ENCODE measurements at places on chromosomes 2 and 18.

- DNase-seq: no peak
Measured at GRCh38 chr2:11705063-11705462, 35.1 kb upstream of the NTSR2 start.

GRCh38 chr18:78246588-78246987 lies 733.0 kb upstream of the SALL3 start:
- no peak for DNase-seq

DNA sequence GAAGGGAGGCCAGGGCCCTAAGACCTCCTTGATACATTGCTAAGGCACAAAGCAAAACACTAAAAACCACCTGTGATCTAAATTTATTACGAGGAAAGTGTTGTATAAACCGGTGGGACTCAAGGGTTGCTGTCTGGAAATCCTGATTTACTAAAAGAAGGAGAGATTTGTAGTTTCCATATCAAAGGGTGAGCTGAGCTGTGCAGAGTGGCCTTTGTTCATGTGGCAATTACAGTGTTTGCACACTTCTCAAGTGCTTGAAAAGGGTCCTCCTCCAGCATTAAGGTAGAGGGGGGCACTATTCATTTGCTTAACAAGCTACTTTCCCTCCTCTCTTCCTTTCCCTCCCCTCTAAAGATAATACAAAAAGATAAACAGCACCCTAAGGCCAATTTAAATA lies 30.5 kb upstream of the ITGA4 start:
- no peak for DNase-seq

DNA sequence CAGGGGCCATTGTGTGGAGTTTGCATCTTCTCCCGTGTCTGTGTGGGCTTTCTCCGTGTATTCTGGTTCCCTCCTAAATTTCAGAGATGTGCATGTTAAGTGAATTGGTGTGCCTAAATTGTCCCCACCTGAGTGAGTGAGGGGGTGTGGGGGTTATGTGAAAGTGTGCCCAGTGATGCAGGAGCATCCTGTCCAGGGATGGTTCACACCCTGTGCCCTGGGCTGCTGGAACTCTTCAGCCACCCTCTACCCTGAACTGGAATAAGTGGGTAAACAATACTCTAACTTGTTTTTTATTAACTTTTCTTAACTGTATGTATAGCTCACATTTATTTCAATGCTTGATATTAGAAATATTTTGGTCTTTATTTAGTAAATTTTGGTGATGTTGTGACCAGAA lies 56.0 kb downstream of the UBE2E3 start:
- no peak for DNase-seq

GRCh38 chr2:133194777-133195335 lies 373.4 kb downstream of the NCKAP5 start:
- DNase-seq: no peak

DNA sequence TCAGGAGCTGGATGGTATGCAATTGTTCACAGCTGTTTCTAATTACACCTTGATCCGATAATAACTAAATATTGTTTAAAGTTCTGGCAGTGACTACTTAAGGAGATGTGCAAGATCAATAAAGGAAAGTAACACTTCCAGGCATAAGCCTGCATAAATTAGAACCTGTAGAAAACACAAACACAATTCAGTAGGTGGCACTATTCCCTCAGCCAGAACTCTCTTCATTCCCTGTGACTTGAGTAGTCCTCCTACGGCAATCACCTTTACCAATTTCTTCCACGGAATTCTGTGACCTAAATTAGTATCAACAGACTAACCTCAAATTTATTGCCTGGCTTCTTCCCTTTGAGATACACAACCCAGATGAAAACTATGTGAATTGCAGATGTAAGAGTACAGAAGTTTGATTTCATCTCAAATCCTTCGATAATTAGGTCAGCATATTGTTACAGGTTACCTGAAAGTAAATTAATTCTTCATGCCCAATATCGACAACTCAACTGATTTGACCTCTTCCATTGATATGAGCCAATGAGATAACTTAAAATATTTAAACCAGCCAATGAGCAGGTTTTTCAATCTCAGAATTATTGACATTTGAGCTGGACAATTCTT lies 137.8 kb downstream of the PID1 start:
- no peak for DNase-seq

DNA sequence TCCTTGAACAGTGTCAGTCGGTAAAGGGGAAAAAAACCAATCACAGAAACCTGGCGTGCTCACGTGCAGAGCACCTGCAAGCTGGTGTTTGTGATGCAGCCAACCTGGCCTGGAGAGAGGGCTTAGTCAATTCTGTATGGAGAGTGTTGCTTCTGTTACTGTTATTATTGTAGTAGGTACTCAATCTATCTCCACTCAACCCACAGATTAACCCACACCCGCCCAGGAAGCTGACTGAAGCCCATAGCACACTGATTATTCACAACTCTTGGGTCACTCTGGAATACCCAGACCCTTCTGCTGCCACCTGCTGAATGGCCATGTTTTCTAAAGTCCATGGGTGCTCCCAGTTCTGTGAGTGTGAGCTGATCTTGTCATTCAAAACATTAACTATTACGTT lies 53.9 kb downstream of the TNFRSF11A start:
- DNase-seq: no peak

- no peak for DNase-seq
Measured at GRCh38 chr2:39546937-39547336, 109.9 kb upstream of the MAP4K3 start.

DNA sequence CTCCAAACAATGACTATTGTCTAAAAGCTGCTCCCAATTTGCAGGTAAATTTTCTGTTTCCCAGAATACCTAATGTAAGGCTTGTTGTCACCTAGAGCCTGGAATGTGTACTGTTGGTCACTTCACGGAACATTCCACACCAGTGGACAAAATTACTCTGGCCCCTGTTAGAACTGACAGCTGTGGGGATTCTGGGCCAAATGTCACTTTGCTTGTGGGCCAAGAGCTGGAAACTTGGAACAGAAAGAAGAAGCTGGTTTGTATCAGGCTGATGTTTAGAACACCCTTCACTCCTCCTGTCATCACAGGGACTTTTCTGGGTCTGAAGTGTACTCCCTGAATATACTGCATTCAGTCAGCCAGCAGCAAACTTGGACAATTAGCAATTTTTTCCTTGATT lies 495.6 kb upstream of the SYT4 start:
- DNase-seq: no peak

- peak; percentile 15 for DNase-seq
Measured at GRCh38 chr18:9701609-9702349, 6.3 kb upstream of the RAB31 start.
